ENCODE measurements at places on chromosomes 13 and 19.

GRCh38 chr13:34372581-34372980 is 554.6 kb downstream of the RFC3 start:
- no peak for DNase-seq

GRCh38 chr13:113407103-113407530 is 43.2 kb upstream of the GRTP1 start:
- DNase-seq, result no peak

- no peak for DNase-seq
These were observed 6.3 kb downstream of the KLK3 start for GRCh38 chr19:50861010-50861409.

DNA sequence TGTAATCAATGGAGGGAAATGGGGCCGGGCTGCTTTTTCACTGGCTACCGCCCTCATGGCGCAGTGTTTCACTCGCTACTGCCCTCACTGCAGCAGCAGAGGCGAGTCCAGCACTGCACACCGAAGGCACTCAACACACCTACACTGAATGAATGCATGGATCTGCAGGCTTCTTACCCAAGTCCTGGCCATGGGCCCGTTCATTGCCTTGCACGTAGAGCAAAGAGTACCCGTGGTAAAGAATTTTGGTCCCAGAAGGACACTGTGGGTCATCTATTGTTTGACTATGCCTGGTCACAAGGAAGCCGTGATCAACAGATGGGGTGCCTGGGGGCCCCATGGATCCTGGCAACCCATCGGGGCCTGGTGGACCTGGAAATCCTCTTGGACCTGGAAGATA is 144.9 kb downstream of the COL4A1 start:
- no peak for DNase-seq

DNA sequence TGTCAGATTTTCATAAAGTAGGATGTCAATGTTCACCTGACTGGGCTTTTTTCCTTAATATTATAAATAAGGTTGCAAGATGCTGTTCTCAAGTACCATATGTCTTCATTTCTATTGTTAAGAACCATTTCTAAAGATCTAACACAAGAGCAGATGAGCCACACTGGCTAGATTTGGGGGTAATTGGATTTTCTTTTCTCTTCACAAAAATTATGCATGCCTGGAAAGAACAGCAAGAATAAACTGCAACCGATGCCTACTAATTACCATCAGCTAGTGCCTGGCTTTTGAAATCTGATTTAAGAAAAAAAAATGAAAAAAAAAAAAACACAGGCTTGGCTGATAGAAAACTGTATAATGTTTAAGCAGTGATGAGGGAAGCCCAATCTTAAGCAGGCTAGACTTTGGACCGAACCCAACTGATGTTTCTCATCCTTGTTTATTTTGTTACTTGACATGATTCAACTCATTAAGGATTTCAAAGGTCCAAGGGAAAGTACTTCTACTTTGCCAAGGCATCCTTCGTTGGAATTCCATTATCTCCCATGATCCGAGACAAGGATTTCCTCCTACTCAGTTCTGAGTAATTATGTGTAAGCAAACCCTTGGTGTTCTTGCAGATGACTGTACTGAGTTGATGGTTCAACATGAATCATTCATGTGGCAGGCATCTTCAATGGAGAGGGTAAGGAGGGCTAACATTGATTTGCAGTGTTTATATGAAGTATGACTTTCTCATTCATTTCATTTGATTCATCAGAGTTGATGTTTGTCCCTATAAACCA is 300.5 kb downstream of the SPRY2 start:
- DNase-seq, result peak; percentile 72

GRCh38 chr13:103810026-103810425 is 743.8 kb upstream of the SLC10A2 start:
- DNase-seq, result no peak

GRCh38 chr19:5692723-5693194 is 2.7 kb downstream of the RPL36 start:
- no peak for DNase-seq

DNA sequence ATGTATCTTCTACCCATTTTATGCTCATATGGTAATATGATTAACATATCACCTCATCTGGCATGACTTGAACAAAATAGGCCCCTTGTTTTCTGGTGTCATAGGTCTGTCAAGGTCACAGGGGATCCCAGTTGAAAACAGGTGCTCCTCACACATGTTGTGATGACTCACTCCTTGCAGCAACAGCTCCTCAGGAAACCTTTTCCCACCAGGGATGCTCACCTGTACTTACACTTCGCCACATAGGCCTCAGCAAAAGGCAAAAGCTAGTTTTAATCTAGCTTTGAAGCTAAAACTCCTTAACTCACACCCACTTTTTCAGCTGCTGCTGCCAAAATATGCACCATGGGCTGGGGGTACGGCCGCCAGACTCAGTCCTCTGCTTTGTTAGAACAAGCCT is 110.0 kb upstream of the SOX21 start:
- DNase-seq, result no peak

DNA sequence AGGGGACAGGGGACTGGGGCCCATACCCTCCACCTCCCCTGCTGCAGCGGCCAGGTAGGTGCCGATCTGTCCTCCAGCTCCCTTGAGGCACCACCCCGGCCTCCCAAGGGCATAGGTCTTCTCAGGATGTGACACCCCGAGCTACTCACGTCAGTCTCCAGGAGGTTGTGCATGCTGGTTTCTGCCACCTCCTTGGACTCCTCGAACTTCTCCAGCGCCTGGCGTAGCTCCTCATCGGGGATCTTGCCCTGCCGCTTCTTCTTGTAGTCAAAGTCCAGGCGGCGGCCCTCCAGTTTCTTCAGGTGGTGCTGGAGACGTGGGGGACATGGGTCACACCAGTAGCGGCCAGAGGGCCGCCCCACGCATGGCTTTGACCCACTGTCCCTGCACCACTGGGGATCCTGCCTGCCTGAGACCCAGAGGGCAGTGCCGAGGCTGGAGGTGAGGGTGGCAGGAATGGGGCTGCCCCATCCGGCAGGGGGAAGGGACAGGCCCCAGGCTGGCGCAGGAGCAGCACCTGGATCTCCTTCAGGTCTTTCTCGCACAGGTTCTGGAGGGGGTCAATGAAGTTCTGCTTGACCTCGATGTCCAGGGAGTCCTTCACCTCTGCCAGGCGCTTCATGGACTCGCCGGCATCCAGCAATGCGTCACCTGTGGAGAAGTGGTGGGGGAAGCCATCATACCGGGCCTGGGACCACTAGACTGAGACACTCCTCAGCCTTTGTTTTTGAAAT is 20.4 kb downstream of the MPND start:
- no peak for DNase-seq

- DNase-seq, result no peak
These were observed 4.3 kb upstream of the SLITRK5 start for GRCh38 chr13:87666831-87667230.
